Endodermal cell (in vitro differentiated cells): ENCODE measurements at places on chromosomes 2 and 18.

DNA sequence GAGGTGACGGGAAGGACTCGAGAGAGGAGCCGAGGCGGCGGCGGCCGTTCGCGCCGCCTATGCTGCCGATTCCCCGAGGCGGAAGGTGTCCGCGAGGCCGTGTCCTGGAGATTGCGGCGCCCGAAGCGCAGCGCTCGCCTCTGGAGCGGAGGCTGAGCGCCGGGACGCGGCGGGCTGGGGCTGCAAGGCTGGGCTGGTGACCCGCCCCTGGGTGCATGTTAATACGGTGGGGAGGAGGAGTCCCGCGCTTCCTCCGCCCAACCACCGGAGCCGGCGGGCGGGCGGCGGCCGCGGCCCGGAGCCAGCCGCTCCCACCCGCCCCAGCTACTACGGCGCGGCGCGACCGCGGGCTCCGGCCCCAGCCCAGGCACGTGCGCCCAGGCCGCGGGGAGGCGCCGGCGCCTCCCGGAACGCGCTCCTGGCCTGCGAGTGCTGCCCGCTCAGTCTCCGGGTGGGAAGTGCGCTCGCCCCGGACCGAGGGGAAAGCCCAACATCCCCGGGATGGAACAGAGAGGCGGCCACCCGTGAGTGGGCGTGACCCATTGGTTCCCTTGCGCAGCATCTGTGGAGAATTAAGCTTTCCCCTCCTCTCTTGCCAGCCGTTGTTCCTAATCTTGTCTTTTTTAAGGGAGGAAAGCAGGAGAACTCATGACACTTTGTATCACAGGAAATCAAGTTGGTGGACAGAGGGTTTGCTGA lies at the start of gene DLGAP1:
Gene DLGAP1, minus strand, starts transcription at position 195 of the 699 bp plus-strand sequence.
- peak; percentile 92 for DNase-seq

DNA sequence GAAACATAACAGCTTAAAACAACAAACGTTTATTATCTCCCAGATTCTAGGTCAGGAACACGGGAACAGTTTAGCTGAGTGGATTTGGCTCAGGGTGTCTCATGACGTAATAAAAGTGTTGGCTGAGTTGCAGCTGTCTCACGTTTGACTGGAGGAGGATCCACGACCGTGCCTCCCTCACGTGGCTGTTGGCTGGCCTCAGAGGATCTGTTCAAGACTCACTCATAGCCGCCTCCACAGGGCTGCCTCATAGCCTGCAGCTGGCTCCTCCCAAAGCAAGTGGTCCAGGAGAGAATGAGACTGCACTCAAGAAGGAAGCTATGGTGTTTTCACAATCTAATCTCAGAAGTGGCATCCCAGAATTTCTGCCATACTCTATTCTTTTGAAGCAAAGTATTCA lies 167.1 kb downstream of the RPRM start:
- DNase-seq: no peak

DNA sequence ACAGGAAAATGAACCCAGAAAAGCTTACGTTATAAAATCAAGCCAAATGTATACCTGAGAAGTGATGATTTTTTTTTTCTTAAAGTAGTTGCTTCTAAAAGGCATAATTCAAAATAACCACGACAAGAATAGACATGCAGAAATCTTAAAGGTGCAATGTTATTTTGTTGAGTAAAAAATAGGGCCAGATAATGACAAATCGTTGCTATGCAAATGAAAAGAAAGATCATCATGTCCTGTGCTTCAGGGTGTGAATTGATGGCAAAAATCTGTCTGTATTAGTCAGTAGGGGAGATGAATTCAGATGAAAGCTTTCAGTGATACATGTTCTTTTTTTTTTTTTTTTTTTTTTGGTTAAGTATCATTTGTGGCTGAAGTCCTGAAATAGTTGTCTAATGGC lies 24.0 kb downstream of the LYPD6B start:
- DNase-seq: peak; percentile 2

- DNase-seq: no peak
Observed at GRCh38 chr2:238295144-238296112, 7.0 kb upstream of the PER2 start.

- peak; percentile 94 for DNase-seq
Observed at GRCh38 chr18:6482198-6482977, 67.7 kb upstream of the L3MBTL4 start.

DNA sequence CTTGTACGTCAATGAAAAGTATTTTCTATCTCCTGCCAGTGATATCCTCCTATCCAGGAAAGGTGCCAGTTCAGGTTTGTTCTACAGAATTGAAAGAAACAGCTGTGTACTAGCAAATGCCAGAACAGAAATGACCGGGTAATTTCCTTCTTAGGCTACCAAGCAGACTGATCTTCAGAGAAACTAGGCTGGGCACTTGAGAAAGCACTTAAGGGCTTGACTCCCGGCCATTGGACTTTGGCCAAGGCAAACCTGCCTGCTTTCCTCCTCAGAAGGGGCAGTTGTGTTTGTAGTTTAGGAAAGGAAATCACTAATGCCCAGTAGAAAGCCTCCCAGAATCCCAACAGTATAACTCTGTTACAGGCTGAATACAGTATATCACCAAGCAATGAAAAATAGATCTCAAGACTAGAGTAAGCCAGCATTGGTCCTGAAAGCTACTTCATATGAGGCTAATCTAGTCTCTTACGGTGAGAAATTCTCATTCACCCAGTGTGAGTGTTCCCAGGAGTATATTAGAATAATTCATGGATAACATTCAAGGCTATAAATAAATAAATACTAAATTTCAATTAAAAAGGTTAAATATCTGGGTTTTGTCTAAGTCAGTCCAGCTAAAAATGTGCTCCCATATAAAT lies 43.0 kb upstream of the COL5A2 start:
- no peak for DNase-seq

DNA sequence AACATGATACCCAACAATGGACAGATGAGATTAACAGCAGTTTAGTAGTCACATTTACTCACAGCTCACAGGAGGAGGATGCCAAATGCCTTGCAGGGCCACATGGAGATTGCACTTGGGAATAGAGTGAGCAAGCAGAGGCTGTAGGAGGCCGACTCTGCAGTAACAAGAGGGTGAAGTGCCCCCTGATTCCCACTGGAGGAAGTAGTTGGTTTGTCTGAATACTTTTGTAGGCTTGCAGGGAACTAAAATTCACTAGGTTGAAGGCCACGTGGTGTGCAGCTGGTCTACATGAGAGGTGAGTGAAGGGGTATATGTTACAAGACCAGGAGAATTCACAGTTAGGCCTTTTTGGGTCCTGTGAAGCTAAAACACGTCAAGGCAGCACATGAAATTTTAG lies 419.3 kb upstream of the TNP1 start:
- no peak for DNase-seq

GRCh38 chr18:2654928-2655177 lies 673 bp upstream of the SMCHD1 start:
- no peak for DNase-seq
